ENCODE measurements at places on chromosomes 12 and 14.

DNA sequence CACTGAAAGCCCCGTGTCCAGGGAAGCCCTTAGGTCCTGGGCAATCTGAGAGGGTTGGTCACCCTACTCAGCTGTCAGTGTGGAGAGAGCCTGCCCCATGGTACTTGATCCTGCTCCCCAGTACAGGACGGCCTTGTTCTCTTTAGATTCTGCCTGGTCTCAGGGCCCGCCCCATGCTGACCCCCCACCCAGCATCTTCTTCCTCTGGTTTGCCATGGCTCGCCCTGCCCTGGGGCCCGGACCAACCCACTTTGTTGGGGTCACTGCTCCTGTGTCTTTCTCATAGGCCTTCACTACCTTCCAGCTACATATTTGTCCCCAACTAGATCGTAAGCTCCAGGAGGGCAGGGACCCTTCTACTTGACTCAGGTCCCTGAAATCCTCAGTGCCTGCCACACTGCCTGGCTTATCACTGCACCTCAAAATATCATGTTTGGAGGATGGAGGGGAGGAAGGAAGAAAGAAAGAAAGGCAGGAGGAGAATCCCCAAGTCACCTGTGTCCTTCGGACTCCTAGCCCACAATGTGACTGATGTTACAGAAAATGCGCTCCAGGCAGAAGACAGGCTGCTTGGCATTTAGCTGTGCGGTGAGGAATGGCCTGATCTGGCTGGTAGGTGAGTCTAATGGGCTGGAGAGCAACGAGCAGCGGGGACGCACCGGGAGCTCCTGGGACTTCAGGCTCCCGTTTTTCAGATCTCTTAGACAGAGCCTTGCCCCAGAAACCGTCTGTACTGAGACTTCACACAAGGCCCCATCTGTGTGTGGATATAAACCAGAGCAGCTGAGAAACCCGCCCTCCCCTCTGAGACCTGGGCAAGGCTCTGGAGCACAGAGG lies 66.1 kb downstream of the C14orf132 start:
- no peak for DNase-seq

GRCh38 chr12:67957383-67957782 lies 31.9 kb upstream of the IFNG-AS1 start:
- no peak for DNase-seq

DNA sequence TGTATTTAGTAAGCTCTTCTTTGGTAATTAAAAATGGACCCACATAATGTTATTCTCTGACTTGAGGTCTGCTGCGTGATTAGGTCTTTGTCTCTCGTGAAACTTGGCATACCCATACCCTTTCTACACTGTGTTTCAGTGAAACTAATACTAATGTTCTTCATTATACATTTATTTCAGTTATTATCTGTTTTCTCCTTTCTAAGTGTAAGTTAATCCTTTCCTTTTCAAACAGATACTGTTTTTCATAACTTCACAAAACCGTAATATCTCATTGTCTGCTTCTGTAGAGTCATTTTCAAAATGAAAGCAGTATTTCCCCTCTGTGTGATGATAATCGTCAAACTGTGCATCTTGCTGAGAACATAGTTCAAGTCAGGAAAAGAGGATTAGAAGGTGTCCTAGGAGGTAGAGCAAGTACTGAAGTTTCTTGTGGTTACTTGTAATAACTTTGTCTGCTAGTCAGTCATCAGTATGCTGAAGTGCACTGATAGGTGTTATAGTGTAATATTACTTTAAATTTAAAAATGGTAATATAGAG lies 15.9 kb downstream of the PYROXD1 start:
- no peak for DNase-seq

GRCh38 chr14:80323038-80323665 lies 111.8 kb upstream of the DIO2 start:
- DNase-seq = no peak

Measured in activated CD4-positive, alpha-beta T cell treated with anti-CD3 and anti-CD28 coated beads, Interleukin-2, amount 50 U/mL, for 4 hours (primary cell).